GM20000 (cell line): ENCODE measurements at places on chromosomes 3 and 15.

DNA sequence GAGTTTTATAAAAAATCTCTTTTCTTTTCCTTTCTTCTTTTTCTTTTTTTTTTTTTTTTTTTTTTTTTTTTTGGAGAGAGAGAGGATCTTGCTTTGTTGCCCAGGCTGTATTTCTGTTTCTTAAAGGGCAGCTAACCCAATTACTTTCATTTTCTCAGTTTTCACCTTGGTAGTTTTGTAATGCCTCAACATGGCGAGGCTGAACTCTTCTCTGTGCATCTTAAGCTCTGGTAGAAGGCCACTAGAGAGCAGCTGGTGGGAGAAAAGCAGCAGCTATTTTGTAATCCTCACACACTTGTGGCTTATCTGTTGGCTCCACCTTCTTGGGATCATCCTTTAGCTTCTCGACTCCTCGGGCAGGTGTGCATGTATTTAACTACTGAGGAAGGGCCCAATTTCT, 152.2 kb upstream of the MEIS2 start:
- no peak for DNase-seq

DNA sequence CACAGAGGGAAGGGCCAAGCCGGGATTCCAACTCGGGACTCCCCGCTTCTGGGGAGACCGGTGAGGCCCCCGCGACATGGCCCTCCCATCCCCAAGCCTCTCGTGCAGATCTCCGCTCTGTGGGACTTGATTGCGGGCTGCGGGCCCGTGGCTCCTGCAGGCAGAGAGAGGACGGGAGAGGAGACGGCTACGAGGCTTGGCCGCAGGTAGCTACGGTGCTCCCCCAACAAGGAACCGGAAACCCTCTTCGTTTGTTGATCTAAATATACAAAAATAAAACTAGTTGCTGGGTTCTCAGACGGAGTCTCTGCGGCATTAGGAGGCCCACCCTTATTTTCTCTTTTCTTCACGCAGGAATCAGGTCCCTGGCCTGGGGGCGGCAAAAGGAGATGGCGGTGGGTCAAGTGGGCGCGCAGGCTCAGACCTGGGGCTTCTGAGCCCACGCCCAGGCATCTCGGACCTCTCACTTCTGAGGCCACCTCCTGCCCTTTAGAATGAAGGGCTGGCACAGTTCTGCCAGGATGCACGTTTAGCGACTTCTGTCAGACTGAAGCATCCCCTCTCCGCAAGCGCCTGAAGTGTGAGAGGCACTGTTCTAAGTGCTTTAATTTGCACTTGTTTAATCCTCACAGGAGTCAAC, 10.9 kb downstream of the GNB5 start:
- peak; percentile 69 for DNase-seq

GRCh38 chr3:151804267-151804666, 9.6 kb upstream of the AADAC start:
- no peak for DNase-seq

- no peak for DNase-seq
Measured at GRCh38 chr3:33092496-33093254, 4.3 kb downstream of the GLB1 start.

- no peak for DNase-seq
Measured at GRCh38 chr15:30905821-30906220, 2.1 kb downstream of the FAN1 start.

- DNase-seq: no peak
Measured at GRCh38 chr15:49380912-49381311, 42.1 kb upstream of the FGF7 start.

DNA sequence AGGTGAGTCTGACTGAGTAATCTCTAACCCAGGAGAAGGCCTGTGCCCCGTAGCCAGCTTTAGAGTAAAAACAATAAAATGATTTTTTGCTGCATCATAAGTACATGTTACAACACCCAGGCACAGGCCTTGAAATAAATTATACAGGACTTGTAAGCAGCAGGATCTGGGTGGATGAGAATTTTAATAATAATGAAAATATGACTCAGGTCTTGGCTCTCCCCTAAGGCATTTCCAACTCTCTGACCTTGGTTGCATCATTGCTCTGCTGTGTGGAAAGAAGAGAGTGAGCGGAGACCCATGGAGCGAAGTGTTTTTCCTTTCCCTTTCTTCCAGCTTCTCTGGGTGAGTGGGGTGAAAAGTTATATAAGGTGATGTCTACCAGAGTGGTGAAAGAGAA, 44.6 kb downstream of the EOMES start:
- DNase-seq: no peak

DNA sequence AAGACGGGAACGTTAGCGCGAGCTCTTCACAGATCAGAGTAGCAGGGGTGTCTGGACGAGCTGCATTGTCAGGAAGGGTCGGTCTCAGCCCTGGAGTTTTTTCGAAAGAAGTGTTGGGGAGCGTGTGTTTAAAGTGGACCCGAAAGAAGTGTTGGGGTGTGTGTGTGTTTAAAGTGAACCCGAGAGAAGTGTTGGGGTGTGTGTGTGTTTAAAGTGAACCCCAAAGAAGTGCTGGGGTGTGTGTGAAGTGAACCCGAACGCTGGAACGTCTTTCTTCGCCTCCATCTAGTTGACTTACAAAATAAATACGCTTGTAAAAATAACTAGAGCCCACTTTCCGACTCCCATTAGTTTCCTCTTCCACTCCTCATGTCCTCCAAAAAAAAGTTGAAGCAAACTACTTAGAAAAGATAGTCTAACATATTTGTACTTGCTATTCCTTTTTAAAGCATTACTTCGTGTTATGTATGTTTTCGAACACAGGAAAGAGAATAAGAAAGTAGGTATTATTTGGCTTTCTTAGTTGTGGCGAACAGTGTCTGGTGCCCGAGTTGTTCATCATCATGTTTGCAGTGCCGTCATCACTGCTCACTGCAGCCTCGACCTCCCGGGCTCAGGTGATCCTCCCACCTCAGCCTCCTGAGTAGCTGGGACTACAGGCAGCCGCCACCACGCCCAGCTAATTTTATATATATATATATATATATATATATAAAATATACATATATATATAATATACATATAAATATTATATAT, 1.0 kb downstream of the LRCH3 start:
- DNase-seq: peak; percentile 59

DNA sequence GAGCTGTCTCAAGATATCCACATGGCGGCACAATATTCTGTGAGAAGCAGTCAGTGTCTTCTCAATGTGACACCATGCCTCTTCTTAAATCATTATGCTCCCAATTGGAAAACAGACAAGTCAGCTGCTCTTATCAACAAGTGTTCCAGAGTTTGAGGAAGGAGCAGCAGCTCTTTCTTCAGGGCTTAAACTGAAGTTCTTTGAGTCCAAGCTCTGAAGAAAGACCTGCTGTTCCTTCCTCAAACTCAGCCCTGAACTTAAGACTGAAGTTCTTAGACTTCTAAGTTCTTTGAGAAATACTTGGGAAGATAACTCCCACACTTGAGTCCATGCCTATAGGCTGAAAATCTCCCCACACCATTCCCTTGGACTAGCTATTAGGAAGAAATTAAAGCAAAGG, 43.4 kb downstream of the NPTN start:
- no peak for DNase-seq

DNA sequence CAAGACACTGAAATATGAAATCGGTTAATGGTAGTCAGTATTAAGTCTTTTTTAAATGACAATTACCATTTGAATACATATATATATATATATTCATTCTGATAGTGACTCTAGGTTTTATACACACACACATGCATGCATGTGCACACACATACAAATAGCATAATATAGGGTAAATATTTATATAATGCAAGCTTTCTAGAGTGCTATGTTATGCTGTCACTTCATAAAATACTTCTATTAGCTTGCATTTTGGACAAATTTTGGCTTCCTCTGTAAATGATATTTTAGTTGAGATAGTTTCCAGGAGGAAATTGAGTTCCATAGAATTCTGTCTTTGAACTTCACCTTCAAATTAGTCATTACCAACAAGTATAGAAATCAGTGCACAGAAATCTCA, 89.9 kb upstream of the EPHA3 start:
- DNase-seq: no peak

GRCh38 chr15:88652456-88653199, 13.8 kb downstream of the ISG20 start:
- DNase-seq: no peak

DNA sequence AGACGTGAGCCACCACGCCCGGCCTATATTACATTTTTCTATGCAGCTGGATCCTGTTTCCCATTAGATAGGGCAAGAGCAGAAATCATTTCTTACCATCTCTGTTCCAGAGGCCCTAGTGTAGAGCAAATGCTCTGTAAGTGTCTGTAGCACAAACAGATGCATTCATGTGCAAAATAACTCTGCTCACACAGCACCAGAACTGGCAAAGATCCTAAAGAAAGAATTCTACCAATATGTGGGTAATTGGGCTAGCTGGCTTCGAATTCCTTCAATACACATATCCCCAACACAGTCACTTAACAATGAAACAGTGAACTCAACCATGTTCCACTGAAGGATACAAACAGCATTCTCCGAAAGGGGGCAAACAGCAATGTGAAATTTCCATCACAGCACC, 32.7 kb upstream of the DCUN1D1 start:
- DNase-seq: no peak

DNA sequence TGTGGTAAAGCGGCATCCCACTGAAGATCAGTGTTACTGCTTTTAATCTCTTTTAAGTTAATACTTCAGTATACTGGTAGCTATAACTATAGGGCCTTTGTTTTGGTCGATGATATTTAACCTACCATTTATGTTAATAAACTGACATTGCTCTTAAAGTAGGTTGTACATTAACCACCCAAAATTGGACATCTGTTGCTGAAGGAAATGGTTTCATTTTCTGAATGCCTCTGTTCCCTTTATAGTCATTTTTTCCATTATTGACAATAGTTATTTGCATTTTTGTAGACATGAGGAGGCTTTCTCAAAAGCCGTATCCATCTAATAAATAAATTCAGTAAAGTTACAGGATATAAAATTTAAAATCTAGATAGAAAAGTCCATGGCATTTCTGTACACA, 252.4 kb upstream of the UBE2E1 start:
- DNase-seq: peak; percentile 25

DNA sequence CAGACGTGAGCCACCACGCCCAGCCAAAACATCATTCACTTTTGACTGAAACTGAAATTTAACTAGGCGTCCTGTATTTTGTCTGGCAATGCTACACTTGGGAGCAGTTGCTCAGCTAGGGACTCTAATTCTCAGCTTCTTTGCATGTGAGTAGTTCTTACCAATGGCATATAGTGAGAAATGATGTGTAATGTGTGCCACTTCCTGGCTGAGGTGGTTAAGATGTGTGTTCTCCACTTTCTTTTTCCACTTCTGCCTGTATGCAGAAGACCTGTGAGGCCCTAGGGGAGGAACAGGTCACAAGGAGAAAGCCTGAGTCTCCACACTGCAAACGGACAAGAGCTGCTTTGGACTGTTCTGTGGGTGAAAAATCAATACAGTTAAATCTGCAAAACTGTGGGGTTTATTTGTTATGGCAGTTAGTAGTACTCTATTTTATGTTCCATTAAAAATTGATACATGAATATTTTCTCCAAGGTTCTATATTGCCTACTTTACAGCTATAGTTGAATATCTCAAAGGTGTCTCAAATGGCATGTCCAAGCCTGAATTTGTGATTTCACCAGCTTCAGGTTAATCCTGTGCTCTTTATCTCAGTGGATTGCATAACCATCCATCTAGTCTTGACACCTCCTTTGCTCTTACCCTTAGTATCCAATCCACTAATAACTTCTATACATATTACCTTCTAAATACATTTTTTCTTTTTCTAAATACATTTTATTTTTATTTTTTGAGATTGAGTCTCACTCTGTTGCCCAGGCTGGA, 59.3 kb downstream of the NR1D2 start:
- DNase-seq: no peak

GRCh38 chr3:24952388-24952787, 457.7 kb upstream of the THRB start:
- no peak for DNase-seq

DNA sequence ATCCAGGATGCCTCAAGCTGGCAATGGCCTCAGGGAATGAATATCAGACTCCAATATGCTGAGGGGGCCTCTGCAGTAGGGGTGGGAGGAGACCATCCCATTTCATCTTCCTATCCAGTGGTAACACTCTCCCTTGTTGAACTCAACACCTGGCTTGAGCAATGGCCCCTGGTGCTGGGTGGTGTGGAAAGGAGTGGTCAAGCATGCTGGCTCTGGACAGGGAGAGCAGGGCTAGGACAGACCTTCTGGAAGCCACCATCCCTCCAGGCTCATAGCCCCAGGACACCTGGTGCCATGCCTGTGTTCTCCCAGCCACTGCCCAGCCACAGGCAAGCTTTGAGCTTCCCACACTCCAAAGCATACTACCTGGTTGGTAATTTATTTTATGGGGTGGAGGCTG, 9.6 kb downstream of the DNAH1 start:
- no peak for DNase-seq

GRCh38 chr3:72628065-72628464, 220.2 kb downstream of the SHQ1 start:
- DNase-seq: no peak

DNA sequence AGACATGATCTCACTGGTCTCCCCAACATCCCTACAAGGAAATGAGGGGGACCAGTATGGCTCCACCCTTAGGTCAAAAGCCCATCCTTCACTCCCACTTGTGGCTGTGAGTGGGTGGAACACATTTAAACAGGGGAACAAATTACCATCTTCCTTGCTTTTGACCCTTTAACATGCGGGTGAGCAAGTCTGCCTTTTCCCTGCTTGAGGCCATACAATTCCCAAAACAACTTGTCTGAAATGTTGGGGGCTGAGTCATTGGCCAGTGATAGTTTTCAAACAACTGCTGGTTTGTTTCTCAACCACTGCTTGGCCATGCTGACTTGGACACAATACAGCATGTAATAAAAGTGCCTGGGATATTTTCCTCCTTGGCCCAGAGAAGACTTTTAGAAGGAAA, 39.6 kb downstream of the COL8A1 start:
- DNase-seq: no peak

GRCh38 chr3:63727233-63727632, 74.8 kb downstream of the SNTN start:
- DNase-seq: no peak

DNA sequence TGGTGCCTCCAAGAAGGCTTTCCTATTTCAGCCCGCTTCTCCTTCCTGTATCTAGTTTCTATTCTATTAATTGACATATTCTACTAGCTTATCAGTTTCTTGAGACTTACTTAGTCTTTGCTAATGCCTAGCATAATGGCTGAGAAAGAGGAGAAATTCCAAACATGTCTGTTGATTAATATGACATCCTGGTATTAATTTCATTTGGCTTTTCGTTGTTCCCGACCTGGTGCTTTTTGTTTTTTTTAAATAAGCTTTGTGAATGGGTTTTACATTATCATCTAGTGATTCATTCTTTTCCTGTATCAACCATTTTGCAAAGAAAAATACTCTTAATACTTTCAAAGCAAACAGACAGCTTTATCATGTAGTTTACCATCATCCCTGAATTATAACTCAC, 13.1 kb downstream of the WDR53 start:
- no peak for DNase-seq

- DNase-seq: no peak
Measured at GRCh38 chr15:93296759-93297500, 207.9 kb upstream of the RGMA start.
